ENCODE measurements at places on chromosomes 4 and X.

GRCh38 chr4:7202411-7202810, 10.1 kb downstream of the SORCS2 start:
- DNase-seq = no peak

DNA sequence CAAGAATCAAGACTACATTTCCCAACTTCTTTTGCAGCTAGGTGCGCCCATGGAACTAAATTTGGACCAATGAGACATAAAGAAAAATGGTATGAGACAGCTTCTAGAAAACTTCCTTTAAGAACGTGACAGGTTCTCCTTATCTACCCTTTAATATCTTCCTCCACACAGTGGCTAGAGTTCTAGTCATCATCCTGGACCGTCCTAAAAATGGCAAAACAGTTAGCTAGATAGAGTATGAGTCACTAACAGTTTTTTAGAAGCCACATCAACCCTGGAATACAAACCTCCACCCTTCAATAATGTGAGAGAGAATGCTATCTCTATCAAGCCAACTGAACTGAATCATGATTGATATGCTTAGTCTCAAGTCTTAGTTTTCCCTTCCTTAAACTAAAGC, 267.9 kb upstream of the SLC7A11 start:
- no peak for DNase-seq

DNA sequence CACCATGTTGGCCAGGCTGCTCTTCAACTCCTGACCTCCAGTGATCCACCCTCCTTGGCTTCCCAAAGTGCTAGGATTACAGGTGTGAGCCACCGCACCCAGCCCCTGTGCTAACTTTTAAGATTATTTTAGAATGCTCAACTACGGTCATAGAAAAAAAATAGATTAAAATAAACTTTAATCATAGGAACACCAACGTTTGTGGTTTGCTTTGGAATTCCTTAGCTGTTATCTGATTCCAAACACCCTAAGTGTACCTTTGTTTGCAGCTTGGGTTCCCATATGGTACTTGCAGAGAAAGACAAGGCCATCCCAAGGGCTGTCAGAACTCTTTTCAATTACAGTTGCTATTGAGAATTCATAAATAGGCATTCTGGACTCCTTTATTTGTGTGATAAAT, 90.1 kb upstream of the EFHC2 start:
- DNase-seq = no peak

DNA sequence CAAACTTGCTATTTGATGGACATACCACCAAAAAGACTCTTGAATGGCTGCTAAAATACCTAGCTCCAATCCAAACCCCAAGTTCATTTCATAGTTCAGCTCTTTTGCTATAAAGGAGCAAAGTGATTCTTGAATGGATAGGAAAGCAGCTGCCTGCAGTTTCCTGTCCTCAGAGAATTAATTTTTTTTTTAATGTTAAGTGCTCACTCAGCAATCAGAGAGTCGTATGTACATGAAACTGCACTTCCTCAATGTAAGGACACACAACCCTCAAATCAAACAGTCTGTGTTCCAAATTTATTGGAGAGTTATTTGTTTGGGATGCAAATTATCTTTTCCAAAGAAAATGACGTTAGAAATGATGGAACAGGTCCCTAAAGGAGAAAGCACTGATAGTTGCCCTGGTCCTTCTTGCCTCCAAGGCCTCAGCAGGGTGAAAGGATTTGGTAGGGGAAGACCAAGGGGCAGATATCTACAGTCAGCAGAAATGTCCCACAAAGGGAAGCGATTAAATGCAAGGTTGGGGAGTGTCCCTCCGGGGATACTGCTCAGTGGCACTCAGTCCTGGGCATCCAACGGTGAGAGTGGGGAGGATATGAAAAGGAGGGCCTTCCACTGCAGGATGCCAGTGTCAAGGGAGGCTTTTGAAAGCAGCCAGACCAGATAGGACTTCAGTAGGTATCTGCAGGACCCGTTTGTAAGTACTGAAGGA, 67.2 kb upstream of the RASGEF1B start:
- no peak for DNase-seq

- no peak for DNase-seq
Observed at GRCh38 chr4:169362607-169363006, 91.9 kb upstream of the SH3RF1 start.

GRCh38 chr4:100525686-100526085, 7.9 kb upstream of the EMCN start:
- no peak for DNase-seq

DNA sequence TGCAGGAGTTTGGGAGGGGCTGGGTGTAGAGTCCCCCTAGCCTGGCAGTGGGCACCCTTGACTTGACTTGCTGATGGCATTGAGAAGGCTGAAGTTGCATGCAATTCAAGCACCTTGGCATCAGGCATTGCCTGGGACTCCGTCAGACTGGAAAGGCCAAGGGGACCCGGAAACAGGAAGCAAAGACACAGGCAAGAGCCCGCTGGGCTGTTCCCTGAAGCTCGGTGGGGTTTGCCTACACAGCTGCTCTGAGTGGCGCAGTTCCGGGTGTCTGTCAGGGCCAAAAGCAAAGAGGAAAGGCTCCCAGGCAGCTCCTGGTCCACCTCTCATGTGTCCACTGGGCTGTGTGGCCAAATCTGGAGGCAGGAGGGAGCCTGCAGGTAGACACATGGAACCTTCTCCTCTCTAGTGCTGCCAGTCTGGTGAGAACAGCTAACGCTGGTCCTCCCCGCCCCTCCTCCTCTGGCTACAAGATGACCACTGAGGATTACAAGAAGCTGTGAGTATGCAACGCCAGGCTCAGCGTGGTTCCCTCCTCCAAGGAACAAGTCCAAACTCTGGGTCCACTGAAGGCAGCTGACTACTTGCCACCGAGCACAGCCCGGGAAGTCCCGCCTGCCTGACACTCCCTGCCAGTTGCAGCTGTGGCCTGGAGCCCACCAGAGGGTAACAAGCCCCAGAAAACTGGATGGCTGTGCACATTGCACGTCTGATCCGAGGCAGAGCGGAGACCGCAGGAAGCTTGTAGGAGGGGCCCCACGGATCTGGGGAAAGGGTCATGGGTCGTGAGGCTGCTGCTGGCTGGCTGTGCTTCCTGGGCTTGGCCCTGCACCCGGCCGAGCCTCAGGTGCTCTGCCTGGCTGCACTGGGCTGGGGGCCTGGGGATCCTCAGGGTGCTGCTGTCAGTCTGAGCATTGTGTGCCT, 20.1 kb downstream of the ZNF185 start:
- DNase-seq = no peak

- DNase-seq = no peak
Observed at GRCh38 chr4:185235119-185235842, 25.9 kb downstream of the SNX25 start.

DNA sequence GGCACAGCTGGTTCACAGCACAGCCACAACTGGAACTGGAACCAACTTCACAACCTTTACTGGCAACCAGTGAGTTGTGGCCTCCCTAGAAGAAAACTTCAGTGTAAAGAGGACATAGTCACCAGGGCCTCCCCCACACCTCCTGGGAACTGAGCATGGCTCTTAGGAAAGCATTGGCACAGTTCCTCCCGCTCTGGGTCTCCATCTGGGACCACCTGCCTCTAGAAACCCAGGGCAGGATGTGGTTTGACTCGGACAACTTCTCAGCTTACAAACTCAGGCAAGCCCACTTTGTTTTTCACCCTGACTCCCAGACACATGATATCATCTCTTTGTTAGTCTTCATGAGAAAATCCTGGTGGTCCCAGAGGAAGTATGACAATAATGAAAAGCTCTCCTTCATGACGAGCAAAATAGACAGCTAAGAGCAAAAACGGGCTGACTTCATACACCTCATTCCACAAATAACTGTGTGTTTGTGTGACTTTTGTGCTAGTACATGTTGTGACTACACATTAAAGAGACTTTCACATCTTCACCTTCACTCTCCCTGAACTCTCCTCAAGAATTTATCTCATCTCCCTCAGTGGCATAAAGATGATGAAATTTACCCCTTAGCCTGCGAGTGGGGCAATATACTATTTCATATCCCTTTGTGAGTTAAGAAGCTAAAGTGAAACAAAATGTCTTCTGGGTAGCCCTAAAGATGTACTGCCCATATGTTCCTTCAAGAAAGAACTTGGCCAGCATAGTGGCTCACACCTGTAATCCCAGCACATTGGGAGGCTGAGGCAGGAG, 75.4 kb downstream of the SH3KBP1 start:
- DNase-seq = no peak

GRCh38 chr4:160373911-160374310, 1271.0 kb downstream of the RAPGEF2 start:
- DNase-seq = no peak

DNA sequence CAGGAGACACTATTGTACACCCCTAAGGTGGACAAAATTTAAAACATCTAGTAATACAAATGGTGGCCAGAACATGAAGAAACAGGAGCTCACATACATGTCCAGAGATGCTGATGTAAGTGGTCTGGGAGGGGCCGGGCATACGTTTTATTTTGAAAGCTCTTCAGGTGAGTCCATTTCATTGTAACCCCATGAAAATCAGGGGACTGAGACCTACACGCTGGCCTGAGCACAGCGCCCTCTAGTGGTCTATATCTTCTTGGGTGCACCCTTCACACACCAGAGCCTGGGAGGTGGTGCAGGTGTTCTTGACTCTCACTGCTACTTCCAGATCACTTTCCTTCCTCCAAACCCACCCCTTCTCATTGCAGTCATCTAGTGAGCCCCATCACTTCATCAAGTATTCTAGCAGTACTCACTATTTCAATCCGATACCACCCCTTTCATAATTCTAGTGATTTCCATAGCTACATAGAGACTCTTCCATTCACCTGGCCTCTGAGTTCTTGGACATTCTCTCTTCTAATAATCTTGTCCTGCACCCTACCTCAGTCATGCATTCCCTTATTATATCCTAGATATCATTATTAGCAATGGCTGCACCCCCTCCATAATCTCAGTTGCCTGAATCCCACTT, 4.3 kb upstream of the TLR6 start:
- peak; percentile 40 for DNase-seq

GRCh38 chrX:41457613-41458192, 10.6 kb downstream of the NYX start:
- no peak for DNase-seq

DNA sequence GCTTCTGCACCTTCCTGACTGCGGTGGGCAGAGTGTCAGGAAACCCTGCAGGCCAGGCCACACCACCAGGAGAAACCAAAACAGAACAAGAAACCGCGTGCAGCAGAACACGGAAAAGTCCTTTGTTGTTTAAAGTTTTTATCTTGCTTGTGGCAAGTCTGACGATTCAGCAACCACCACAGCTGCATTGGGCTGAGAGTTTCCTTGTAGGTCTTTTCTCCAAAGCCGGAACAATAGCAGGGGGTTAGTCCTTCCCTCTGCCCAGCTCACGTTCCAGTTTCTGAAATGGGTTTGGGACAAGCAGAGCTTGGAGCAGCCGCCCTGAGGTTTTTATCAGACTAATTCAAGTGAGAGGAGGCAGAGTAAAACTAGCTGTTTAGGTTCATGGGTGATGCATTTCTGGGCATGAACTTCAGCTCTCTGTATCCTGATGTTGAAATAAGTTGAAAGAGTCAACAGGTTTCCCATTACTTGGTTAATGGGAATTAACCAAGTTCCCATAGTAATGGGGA, 216.9 kb downstream of the PTTG2 start:
- DNase-seq = no peak

- no peak for DNase-seq
Observed at GRCh38 chr4:35164063-35164462, 1080.3 kb downstream of the ARAP2 start.

DNA sequence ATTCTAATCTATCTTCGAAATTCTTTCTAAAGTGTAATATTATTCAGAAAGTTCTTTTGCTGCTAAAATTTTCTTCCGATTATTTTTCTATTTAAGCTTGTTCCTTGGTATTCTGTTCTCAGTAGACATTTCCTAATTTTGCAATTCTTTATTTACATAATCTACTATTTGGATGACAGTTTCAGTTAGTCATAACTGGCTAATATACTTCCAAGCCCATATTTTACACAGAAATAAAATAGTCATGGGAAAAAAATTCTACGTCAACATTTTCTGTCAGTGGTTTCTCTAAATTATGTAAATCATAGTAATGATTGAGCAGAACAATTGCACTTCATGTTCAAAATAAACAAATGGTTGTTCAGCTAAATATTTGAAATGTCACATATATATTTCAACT, 178.0 kb upstream of the ANKRD50 start:
- no peak for DNase-seq

- DNase-seq = no peak
Observed at GRCh38 chr4:167544391-167544790, 310.1 kb upstream of the SPOCK3 start.

DNA sequence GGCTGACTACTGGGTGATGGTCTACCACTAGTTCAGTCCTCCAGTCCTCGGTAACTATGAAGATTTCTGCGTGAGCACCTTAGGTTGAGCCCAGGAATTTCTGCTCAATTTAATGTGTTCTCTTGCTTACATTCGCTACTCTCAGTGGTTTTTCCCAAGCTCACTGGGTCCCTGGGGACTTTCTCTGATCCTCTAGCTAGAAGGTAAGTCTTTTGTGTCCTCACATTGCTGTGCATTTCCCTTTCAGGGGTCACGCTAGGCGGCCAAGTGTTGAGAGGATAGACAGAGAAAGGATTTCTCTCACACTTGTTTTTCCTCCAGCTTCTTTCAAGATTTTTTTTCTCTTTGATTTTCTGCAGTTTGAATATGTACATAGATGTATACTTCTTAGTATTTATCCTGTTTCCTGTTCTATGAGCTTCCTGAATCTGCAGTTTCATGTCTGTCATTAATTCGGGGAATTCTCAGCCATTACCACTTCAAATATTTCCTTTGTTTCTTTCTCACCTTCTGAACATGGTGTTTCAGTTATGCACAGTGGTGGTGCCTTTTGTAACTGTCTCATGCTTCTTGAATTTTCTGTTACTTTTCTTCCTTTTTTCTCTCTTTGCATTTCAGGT, 17.5 kb downstream of the MAGEA9 start:
- DNase-seq = no peak

DNA sequence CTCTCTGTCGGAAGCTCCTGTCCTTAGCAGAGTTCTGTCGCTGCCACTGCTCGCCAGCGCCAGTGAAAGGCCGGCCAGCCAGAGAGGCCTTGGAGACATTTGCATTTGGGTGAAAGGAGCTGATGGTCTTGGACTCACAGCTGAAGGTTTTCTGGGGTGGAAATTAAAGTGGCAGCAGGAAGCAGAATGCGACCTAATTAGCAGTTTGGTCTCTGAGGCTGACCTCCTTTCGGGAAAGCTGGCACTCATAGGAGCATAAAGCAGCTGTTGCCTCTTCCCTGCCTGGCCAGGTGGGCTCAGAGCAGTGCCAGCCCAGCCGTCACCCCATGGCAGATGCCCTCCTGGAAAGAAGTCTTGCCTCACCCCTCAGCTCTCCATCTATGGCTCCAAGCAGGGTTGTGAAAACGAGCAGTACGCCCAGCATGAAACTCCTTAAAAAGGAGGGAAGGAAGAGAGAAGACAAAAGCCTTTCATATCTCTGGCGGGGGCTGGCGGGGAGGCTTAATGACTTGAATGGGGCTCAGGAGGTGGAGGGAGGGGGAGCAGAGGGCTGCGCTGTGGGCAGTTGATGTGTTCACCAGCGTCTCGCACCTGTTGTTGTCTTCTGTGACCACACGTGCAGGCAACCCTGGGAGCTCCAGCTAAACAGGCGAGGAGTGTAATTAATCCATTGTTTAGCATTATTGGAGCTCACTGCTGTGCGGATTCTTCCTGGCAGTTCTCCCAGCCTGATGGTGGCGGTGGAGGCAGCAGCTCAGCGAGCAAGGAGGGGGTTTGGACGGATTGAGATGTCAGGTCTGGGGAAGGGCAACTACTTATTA, 264.0 kb downstream of the MID1IP1 start:
- no peak for DNase-seq

- DNase-seq = no peak
Observed at GRCh38 chr4:75892508-75892907, 9.7 kb downstream of the PPEF2 start.

- DNase-seq = no peak
Observed at GRCh38 chr4:111228396-111228795, 605.5 kb upstream of the PITX2 start.

GRCh38 chr4:48375651-48376304, 34.4 kb downstream of the SLAIN2 start:
- no peak for DNase-seq

All from naive thymus-derived CD8-positive, alpha-beta T cell (primary cell).